ENCODE measurements at places on chromosomes 4 and X.

DNA sequence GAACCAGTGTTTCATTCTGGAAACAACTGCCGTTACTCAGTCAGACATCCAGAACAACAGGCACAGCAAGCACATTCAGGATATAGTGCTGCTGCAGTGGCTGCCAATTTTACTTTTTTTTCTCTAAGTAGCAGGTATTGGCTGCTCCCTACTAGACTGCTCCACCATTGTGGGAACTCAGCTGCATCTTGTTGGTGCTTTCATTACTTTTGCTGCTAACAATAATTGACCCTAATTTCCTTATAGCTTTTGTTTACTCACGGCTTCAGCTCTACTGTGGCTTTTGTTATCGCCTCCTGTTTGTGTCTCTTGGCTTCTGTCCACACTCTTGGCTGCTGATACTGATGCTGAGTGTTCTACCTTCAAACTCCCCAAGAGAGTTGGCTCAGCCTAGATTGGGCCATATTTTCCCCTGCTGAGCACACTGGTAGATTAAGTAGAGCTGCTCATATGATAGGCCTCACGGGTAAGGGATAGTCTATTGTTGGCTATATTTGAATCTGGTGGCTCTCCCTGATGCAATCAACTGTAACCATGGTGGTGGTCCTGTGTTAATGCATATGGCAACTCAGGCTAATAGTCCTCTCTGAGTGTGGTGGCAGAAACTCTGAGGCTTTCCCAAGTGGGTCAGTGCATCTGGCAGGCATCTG is 44.5 kb upstream of the IL2 start:
- peak; percentile 87 for DNase-seq

DNA sequence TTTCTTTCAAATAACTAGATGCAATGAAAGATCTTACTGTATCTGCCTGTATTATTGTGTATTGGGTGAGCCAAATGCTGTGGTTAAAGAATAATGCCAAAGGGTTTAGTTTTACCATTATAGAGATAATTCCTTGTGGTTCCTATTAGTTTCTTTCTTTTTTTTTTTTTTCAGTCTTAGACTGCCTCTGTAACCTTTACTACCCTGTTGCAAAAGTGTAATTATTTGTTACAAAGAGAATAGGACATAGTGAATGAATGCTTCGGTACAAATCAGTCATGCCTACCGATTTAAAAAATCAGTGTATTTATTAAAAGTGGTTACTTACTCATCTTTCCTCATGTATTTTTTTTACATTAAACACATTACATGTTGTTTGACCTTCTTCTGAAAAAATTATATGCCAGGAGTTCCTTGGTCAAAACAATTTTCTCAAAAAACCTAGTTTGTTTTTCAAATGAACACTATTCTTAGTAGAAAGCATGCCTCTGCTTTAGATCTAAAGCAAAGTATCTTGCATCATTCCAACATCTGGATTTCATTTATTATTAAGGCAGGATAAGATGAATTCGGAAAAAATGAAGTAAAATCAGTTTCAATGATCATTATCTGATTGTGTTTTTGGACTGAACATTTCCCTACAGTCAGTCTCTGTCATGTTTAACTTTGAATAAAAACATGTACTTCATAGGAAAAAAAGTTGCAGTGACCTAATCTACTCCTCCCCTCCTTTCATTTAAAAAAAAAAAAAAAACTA is 21.2 kb upstream of the SYNPO2 start:
- DNase-seq, result no peak

- DNase-seq, result peak; percentile 60
Observed at GRCh38 chrX:150693725-150694574, 754 bp downstream of the MTMR1 start.

DNA sequence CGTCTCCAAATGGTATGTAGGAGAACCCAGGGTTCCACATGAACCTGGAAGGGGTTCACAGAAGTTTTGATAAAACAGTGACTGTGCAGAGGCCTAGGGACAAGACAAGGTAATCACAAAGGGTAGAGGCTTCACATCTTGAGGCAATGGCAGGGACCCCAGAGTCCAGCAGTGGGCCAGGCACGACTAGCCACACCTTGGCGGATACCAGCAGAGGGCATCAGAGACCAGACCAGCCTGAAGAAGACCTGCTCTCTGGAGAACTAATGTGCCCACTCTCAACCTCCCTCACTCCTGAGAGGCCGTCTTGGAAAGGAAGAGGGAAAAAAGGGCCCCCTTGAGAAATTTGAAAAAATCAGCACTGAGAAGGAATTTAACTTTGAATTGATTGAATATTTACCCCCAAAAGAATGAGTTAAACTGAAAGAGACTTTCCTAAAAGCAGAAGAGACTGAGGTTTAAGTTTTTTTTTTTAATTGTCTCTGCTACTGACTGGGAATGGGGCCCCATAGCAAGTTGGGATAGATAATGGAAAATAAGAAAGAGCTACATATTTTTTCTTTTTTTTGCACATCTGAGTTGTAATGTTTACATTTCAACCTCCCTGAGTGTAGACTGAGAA is 243.8 kb upstream of the JADE1 start:
- peak; percentile 61 for DNase-seq

- no peak for DNase-seq
Observed at GRCh38 chr4:5865896-5866599, 26.8 kb downstream of the CRMP1 start.

DNA sequence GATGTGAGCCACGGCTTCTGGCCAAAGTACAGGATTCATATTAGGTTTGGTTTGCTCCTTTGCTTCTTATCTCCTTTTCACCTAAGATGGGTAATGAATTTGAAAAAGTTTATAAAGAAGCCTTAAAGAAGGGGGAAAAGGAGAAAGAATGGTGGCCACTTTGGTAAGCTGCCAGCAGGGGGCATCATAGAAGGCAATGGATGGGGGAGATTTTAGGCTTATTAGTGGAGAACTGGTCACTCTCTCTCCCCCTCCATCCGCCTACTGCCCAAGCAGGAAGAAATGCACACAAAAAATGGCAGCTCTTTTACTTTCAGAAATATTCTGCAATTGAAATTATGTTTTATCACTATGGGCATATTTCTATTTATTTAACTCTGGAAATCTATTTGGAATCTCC is 32.0 kb downstream of the SPARCL1 start:
- DNase-seq, result peak; percentile 50

- no peak for DNase-seq
Observed at GRCh38 chr4:150990993-150991392, 24.1 kb downstream of the LRBA start.

DNA sequence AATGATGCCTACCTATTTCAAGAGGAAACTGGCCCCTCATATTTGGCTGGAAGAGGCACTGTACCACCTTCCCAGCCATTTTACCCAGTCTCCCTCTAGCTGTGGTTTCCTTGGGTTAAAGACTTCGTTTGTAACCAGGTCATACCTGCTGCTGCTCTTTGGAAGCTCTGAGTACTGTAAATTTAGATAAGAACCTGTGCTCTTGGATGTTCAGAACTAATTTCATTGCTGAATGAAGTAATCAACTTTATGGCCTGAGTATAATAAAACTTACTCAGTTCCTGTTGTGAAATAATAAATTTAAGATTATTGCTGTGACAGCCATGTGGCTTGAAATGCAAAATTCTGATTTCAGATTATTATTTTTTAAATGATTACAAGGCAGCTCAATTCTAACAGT is 12.2 kb downstream of the MTTP start:
- no peak for DNase-seq

DNA sequence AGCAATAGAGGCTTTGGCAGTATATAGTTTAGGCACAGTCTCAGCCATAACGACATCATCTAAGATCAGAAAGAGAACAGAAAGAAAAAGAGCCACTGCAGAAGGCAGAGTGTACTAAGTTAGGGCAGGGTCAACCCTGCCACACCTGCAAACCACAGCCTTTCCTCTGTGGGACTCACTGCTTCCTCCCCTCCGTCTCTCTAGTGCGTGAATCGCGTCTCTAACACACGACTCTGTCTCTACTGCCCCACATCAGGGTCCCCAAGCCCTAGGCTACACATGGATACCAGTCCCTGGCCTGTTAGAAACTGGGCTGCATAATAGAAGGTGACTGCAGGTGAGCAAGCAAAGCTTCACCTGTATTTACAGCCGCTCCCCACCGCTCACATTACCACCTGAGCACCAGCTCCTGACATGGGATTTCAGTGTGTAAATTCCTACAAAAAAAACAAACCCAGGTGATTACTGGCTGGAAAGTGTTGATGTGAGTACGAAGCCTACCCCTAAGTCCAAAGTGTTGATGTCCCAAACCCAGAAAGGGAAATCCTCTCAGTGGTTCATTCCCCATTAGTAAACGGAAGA is 128.9 kb downstream of the PRKX start:
- no peak for DNase-seq

- DNase-seq, result no peak
Observed at GRCh38 chr4:7650606-7651385, 216.1 kb upstream of the PSAPL1 start.

GRCh38 chrX:37776987-37777325 is 2.9 kb upstream of the CYBB start:
- DNase-seq, result no peak

DNA sequence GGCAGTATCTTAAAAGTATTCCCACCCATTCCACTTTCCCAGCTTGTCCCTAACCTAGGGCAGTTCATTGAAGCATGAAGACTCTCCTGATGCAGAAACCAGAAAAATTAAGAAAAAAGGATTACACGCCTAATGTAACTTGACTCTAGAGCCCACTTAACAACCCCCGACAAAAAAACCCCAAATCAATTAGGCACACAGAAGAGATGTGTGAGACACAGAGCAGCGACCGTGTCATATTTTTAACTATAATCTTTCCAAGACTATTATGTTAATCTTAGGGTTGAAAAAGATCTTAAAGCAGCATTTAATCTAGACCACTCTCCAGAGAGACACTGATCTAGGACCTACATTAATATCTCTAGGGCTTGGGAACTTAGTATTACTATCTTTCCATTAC is 1.3 kb downstream of the YTHDC1 start:
- DNase-seq, result peak; percentile 37

DNA sequence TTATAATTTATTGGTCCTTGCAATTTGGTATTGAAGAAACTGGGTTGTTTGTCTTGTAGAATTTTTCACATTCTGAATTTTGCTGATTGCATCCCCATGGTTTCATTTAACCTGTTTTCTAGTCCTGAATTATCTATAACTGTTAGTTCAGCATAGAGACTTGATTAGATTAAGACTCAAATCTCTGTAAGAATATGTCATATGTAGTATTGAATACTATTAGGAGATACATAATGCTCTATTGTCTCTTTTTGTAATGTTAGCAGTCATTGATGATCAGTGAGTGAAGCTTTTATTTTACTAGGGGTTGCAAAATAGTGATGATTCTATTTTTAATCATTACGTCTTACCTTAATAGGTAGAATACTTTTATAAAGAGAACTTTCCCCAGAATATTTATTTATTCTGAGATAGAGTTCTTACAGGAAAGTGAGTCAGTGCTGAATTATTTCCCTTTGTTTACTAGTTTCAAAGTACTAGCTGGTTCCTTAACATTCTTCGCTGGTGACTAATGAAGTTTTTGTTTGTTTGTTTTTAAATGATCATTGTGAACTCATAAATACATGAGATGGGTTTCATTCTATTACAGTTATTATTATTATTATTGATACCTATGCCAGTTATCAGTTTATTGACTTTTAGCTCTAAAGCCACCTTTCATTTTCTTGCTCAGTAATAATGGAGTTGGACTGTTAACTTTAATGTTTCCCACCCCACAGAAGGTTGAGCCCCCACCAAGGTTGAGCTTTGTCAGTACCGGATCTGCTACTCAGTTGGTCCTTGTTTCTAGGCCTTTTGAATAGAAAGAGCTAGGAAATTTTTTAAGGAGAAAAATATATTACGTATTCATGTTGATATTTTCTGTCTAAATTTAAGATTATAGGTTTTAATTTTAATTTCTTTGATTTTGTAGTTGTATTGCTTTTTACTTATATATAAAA is 102.3 kb downstream of the LARP1B start:
- DNase-seq, result no peak

DNA sequence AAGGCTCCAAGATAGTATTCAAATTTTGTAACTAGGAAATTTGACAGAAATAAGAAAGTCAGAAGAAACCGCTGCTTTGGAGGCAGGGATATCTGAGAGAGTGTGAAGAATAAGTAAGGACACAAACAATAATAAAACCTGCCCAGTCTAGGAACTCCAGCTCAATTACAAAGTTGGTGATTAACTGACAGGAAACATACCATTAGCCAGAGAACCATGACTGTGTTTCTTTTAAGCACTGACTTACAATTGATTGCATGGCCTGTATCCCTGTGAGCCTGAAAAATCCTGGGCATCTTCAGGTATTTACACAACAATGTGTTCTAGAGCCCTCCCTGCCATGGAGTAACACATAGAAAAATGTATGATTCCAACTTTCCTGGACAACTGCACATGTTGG is 127.4 kb downstream of the GRIA3 start:
- DNase-seq, result no peak

- peak; percentile 66 for DNase-seq
Observed at GRCh38 chr4:97987019-97987648, 156.1 kb downstream of the STPG2 start.

DNA sequence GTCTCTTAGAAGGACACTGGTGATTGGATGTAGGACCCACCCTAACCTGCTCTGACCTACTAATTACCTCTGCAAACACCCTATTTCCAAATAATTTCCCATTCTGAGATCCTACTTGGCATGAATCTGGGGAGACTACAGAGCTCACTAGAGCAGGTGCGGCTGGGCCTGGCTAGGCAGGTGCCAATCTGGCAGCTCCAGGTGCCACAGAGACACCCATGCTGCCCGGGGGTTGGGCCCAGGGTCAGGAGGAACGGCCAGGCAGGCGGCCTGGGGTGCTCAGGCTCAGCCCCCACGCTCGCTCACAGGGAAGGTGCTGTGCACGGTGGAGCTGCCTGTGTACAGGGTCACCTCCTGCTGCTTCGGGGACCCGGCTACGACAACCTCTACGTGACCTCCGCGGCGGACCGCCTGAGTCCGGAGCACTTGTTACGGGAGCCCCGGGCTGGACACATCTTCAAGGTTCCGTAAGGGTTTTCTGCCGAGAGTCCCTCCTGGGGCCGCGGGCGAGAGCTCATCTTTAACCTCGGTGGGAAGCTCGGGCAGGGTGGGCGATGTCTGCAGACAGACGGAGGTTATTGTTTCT is 26.5 kb upstream of the PLCXD1 start:
- DNase-seq, result no peak

GRCh38 chrX:22081475-22082092 is 49.5 kb downstream of the PHEX start:
- peak; percentile 45 for DNase-seq

DNA sequence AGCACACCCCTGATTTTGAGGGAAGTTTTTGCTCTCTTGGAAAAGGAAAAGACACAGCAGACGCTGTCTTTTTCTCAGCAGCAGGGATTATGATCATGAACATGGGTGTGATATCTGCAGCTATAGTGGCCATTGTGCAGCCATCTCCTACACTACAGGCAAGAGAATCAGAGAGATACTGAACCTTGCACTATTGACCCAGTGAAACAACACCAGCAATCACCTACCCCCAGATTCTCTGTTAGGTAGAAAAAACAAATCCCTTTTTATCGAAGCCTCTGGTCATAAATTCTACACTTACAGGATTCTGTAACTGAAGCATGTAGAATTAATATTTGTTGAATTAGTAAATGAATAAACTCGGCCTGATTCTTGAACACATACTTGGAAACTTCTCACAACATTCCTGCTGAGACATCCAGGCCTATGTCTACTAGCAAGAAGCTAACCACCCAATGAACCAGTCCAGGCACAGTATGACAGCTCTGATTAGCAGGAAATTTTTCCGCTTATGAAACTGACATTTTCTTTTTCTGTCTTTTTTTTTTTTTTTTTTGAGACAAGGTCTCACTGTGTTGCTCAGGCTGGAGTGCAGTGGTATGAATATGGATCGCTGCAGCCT is 5.0 kb upstream of the AFAP1 start:
- no peak for DNase-seq

All from OCI-M1 (cell line).